ENCODE measurements at places on chromosomes 4 and X.

- peak; percentile 63 for DNase-seq
These were observed 74.8 kb upstream of the BCOR start for GRCh38 chrX:40172401-40173142.

DNA sequence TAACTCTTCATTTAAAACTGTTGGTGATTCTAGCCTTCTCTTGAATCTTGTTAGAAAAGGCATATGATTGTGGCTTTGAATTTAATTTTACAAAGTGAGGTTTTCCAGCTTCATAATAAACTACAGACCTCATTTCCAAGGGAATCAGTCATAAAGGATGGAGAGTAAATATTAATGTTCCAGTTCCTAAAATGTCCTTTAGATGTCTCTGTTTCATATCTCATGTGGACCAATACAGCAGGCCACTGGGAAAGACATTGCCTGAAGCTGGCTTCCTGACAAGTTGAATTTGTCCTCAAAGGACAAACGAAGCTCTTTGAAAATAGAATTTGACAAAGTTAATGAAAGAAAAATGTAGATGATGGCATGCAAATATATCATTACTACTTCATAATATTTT, 125.4 kb downstream of the ZNF330 start:
- peak; percentile 47 for DNase-seq

GRCh38 chr4:146238107-146238506, 23.8 kb downstream of the REELD1 start:
- no peak for DNase-seq

GRCh38 chr4:122458625-122459024, 2.1 kb upstream of the IL2 start:
- DNase-seq = no peak

- DNase-seq = no peak
These were observed 36.7 kb downstream of the KLF8 start for GRCh38 chrX:56268888-56269287.

DNA sequence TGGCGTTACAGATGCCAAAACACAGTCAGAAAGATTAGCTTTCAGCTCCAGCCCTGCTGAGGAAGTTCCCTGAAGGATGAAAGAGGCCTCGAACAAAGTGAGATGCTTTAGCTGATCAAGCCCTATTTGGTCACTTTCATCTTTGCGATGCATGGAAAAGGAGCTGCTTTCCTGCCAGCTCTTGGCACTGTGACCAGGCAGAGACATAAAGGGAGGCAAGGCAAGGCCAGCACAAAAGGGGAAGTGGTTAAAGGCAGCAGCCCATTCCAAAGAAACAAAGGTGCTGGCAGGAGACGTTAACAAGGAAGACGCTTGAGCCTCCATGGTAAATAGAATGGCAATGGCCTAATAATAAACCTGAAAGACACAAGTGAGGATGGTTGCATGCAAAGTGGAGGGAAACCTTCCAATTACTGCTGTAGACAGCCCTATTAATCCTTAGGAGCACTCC, 617.1 kb upstream of the INTU start:
- DNase-seq = peak; percentile 76

GRCh38 chr4:48227662-48228061, 42.0 kb downstream of the TEC start:
- no peak for DNase-seq

DNA sequence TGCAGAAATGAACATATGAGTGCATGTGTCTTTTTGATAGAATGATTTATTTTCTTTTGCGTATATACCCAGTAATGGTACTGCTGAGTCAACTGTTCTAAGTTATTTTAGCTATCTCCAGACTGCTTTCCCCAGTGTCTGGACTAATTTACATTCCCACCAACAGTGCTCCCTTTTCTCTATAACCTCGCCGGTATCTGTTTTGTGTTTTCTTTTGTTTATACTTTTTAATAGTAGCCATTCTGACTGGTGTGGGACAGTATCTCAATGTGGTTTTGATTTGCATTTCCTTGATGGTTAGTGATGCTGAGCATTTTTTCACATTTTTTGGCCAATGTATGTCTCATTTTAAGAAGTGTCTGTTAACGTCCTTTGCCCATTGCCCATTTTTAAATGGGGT, 218.6 kb upstream of the KCNIP4 start:
- DNase-seq = no peak

GRCh38 chr4:127957105-127957504, 7.9 kb downstream of the MFSD8 start:
- no peak for DNase-seq

GRCh38 chr4:48133669-48134068, 381 bp downstream of the TXK start:
- no peak for DNase-seq

- no peak for DNase-seq
These were observed 56.6 kb downstream of the TMEM131L start for GRCh38 chr4:153522802-153523094.

GRCh38 chr4:134201216-134202161, at the start of gene PABPC4L:
Gene PABPC4L (minus strand): TSS chr4:134201789. CDS start chr4:134201019, 770 bp downstream.
- DNase-seq = no peak

DNA sequence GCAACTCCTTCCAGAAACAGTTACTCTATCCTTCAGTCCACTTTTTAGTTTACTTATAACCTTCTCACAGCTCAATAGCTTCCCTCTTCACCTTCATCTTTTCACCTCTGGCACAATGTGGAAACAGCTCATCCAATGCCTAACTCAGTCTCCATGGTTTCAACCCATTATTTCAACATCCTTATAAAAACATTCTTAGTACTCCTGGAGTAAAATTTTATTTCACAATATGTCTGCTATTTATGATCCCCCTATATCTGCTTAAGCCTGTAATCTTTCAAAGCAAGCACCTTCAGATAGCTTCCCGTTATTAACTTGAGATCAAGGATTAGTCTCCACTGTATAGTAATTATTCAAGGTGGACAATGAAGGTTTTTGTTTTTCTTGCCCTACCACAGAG, 156.3 kb downstream of the GASK1B start:
- no peak for DNase-seq

GRCh38 chr4:162644346-162644745, 480.5 kb upstream of the FSTL5 start:
- DNase-seq = no peak

DNA sequence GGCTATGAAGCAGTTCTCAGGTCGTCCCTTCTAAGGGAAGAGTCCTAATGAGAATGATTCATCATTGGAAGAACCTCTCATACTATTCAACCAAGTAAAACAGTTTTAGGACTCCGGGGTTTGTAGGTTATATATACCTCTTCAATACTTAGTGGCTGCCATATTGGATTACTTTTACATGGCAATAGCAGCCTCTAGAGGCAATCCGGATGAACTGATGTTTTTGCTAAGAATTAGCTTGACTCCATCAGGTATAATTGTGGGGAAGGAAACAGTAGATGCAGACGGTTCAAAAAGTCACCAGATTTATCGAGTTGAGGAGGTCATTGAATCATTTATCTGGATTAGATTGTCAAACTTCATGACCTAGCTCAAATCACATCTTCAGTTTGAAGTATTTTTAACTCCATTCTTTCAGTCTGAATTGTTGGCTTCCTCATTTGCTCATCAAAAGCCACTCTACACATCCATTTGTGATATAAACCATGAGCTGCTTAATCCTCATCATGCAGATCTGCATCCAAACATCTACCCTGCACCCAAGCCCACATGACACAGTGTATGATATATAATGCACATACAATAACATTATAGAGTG, 28.4 kb downstream of the GUCY1B1 start:
- no peak for DNase-seq

DNA sequence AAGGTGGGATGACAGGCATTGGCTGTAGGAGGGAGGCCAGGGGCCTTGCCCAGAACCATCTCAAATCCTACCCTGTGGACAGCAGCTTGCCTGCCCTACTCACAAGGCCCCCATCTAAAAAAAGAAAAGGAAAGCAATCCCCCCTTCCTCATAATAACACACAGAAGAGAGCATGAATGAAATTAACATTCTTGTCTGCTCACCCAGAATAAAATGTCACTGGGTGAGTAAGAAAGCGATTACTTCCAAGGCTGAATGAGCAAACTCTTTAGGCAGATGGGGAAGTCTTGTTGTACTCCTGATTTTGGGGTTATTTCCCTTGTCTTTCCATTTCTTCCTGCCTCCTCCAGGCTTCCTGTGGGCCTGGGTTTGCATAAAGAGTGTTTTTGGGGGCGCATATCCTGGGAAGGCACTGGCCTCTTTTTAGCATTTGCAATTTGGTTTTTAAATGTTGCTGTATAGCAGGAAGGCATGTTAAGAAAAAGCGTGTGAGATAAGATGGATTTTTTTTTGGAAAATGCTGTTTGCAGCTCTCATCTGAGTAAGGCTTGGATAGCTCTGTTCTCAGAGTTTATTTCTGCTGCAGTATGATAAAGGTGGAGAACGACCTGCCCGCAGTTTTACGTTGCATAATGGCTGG, 248.3 kb upstream of the GATB start:
- no peak for DNase-seq

- DNase-seq = no peak
These were observed 1197.2 kb downstream of the PCDH7 start for GRCh38 chr4:31917334-31917733.

GRCh38 chrX:108132876-108133275, 41.3 kb downstream of the ATG4A start:
- DNase-seq = no peak

DNA sequence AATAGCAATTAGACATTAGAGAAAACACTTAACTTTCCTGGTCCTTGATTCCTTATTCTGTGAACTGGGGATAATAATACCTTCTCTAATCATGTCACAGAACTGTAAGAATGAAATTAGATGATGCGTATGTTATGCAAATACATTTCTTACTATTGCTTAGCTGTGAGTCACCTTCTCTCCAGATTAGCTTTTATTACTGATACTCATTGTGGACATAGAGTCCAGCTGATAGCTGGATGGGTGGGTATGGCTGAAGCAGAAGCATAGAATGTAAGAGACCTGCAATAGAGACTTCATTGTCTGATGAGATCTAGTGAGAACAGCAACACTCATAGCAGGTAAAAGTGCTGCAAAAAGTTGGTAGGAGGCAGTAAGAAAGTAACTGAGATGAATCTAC, 437.2 kb upstream of the ZFP42 start:
- no peak for DNase-seq
